A673 (cell line): ENCODE measurements at places on chromosomes 4 and X.

- DNase-seq: no peak
These were observed 157.1 kb upstream of the LNX1 start for GRCh38 chr4:53748328-53748772.

GRCh38 chr4:116401293-116401692 lies 684.1 kb downstream of the TRAM1L1 start:
- DNase-seq: no peak

DNA sequence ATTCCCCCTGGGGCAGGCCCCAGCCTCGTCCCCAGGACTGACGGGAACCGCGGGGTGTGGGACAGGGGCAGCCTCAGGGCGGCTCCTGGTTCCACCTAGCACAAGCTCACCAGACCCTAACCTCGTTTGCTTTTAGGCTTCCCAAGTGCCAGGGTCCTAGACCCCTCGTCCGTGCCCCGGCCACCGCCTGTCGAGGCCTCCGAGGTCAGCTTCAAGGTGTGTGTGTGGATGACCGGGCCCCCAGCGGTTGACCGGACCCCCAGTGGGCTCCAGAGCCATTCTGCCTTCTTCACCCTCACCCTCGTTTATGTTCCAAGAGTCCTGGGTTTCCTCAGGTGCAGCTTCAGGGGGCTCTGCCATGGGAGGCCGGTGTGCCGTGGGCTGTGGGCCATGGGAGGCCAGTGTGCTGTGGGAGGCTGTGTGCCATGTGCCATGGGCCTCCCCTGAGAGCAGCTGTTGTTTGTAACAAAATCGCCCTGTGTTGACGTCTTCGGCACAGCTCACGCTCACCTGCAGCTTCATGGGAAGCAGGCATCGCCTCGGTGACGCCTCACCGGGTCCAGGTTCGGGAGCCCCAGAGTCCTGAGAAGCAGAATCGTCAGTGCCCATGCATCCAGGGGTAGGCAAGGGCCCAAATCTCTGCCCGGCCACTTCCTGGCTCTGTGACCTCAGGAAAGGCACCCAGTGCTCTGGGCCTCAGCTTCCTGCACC lies 43.0 kb upstream of the HMX1 start:
- no peak for DNase-seq

GRCh38 chr4:187887906-187888305 lies 107.7 kb upstream of the ZFP42 start:
- DNase-seq: peak; percentile 4

- DNase-seq: no peak
These were observed 154.4 kb upstream of the UGT8 start for GRCh38 chr4:114444211-114444610.

DNA sequence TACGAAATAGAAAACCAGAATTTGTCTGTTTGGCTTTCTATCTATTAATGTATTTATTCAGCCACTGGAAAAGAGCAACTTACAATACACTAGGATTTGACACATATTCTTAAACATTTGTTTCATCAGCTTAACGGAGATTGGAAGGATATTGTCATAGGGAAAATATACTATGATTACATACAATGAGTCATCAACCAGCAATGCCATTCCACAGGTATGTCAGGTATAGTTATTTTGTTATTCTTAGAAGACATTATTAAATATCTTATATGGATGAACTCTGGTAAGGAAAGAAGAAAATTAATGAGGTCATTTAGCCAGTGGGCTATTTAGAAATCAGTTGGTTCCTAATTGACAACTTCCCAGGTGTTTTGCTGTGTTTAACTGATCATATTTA lies 926.6 kb downstream of the STIM2 start:
- no peak for DNase-seq

DNA sequence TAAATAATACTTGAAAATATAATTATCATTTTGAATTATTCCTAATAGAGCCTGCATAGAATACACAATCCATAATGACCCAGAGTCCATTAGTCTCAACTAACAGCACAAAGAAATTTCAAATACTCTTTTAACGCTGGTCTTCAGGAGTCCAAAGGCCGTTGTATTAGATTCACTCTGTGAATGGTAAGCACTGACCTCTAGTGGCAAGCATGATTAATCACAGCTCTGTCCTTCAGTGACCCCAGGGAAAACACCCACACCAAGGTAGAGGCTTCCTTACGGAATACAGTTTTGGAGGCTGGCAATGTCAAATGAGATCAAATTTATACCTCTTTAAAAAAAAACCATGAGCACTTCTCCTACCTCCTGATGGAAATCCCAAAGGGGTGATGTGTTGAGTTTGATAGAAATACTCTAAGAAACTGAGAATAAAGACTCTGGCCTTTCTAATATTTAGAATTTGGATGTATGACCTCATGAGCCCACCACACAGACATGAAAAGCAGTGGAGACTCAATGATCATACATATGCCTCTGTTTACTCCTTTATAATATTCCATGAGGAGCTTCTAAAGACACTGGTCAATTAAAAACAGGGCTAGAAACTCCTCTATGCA lies 147.2 kb upstream of the DKK2 start:
- DNase-seq: peak; percentile 88

DNA sequence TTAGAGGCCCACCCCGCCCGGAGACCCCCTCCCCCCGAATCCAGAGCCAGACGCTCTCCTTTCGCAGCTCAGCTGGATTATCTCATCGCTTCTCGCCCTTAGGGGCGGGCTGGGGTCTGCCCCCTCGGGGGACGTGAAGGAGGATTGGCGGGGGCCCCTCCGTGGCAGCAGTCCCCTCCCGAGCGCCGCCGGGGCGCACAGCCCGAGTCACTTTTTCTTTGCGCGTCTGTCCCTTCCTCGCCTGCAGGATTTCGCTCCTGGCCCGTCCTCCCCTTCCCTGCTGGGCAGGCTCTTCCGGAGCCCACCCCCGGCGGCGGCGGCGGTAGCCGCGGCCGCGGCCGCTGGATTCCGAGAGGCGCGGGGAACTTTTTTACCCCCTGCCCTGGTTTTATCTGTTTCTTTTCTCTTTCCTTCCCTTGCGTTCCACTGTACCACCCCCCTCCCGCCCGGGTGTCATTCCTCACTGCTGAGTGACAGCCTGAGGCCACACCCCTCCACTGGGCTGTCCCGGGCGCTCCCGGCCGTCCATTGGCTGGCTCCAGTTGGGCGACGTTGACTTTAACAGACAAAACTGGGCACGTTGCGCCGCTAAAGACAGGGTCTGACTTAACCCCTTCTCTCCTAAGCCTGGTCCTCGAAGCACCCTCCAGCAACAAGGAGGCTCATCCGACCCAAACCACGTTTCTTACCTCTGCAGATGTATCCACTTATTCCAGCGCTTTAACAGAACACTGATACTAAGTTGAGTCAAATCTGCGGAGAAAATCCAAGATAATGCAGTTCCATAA lies 492 bp upstream of the NKX3-2 start:
- DNase-seq: peak; percentile 97

GRCh38 chr4:18664171-18664570 lies 642.6 kb upstream of the LCORL start:
- no peak for DNase-seq

GRCh38 chr4:20532871-20533870 lies 167.1 kb upstream of the PACRGL start:
- DNase-seq: no peak

GRCh38 chr4:148946271-148946670 lies 504.1 kb upstream of the NR3C2 start:
- DNase-seq: no peak

- no peak for DNase-seq
These were observed 12.6 kb upstream of the SLC10A3 start for GRCh38 chrX:154502989-154503388.

- DNase-seq: no peak
These were observed 205.9 kb downstream of the CHIC1 start for GRCh38 chrX:73768886-73769285.

GRCh38 chrX:79515529-79515928 lies 148.4 kb upstream of the ITM2A start:
- DNase-seq: no peak

GRCh38 chr4:38856046-38856445 lies 571 bp downstream of the TLR6 start:
- DNase-seq: no peak

DNA sequence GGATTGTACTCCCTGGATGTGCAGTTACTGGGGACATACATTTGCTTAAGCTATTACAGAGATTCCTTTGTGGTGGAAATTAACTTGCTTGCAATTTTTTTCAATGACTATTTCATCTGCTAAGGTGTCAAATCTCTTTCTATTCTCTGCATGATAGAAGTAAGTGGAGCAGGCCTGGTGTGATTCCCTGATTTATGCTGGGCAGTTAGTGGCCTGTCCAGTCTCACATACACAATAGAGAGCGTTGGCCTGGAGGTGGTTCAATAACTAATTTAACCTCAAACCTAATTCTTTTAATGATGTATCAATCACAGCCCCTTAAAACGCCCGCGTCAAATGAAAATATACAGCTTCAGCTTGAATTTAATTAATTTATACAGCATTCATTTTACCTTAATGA lies 28.5 kb downstream of the VCX3A start:
- no peak for DNase-seq

DNA sequence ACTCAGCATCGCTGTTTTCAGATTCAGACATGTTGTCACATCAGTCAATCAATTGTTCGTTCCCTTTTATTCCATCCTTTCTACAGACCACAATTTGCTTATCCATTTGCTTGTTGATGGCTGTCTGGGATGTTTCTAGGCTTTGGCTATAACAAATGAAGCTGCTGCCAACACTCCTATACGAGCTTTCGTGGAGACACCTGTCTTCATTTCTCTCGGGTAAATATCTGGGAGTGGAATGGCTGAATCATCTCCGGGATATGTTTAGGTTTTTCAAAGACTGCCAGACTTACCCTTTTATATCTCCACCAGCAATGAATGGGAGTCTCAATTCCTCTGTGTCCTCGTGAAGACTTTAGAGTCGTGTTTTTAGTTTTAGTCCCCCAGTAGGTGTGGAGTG lies 118.9 kb downstream of the SORCS2 start:
- no peak for DNase-seq

- DNase-seq: peak; percentile 35
These were observed 31.8 kb downstream of the HPGD start for GRCh38 chr4:174490451-174490961.

GRCh38 chr4:168677063-168677462 lies 180.2 kb downstream of the PALLD start:
- DNase-seq: no peak

- DNase-seq: no peak
These were observed 27.7 kb upstream of the TADA2B start for GRCh38 chr4:7015383-7016035.

DNA sequence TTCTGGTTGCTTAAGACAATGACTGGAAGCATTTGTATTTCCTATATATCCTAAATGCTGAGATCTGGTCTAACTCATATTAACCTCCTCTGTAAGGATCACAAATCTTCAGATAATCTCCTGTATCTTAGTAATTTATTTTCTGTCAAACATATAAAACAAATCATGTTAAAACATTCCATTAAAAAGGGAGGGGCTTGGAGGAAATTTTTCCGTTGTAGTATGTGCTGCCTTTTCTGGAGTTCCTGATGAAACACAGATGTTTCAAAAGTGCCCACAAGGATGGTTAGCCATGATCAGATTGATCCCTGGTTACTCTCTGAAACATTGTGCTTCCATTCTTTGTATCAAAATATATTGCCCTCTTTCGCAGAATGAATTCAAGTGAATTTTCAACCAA lies 182.1 kb downstream of the TENM3 start:
- no peak for DNase-seq

- DNase-seq: no peak
These were observed 252.7 kb upstream of the KCNIP4 start for GRCh38 chr4:22201256-22201655.
